ENCODE measurements at places on chromosomes 7 and 10.

GRCh38 chr7:27420702-27421101, 178.1 kb downstream of the EVX1 start:
- no peak for DNase-seq

GRCh38 chr10:24642921-24643678, 80.6 kb downstream of the ARHGAP21 start:
- DNase-seq, result no peak

GRCh38 chr10:81820418-81820817, 54.6 kb upstream of the NRG3 start:
- DNase-seq, result no peak

- no peak for DNase-seq
Observed at GRCh38 chr7:155583636-155584035, 37.3 kb upstream of the CNPY1 start.

- peak; percentile 44 for DNase-seq
Observed at GRCh38 chr10:52313256-52313932, 687 bp upstream of the DKK1 start.

DNA sequence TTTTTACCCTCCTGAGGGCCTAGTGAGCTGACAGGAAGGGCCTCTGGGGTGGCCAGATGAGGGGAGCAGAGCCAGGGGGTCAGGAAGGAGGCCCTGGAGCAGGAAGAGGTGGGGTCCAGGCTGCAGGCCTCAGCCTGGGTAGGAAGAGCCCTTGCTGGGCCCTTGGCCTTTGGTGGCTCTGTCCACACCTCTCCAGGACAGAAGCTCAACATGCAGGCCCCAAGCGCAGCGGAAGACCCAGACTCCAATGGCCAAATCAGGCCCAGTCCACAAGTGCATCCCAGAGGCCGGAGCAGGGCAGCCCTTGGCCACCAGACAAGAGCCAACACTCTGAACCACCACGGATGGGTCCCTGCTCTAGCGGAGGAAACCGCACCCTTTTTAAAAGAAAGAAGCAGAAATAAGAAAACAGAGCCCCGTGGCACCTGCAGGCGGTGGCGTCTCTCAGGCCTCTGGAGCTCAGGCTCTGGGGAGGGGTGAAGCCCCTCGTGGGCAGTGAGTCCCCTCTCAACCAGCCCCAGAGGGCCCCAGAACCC, 52.8 kb downstream of the FOXL3 start:
- peak; percentile 29 for DNase-seq

DNA sequence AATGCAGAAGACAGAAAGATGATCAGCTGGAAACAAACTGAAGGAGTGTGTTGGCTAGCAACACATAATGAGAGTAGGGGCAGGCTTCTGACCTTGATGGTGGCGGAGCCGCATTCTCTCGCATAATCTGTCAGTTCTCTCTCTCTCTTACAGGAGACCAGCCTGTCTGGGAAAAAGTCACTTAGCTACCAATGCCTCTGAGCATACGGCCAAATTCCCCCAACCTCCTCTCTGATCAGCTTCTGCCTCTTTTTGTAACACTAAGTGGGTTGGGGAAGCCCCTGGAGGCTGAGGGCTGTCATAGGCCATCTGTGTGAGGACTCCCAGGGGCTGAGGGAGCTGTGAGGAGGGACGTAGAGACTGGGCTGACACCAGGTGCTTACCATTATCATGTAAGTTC, 104.6 kb downstream of the HIPK2 start:
- DNase-seq, result no peak

GRCh38 chr7:107453388-107453787, 16.5 kb upstream of the GPR22 start:
- DNase-seq, result no peak
